ENCODE measurements at places on chromosomes 16 and 17. TPM values are rescaled to one million over a fixed set of nuclear protein-coding genes. Genes with fewer than 3 reads are reported as not detected.

The ZNF174 gene
- 12.6 TPM for total RNA-seq

The GNGT2 gene
- not detected for total RNA-seq

The CDK10 gene
- 140 TPM for total RNA-seq

The MT1F gene
- 12.5 TPM for total RNA-seq

The ADGRG3 gene
- not detected for total RNA-seq

The CLDN6 gene
- total RNA-seq, result 9.0 TPM

The CACNG5 gene
- total RNA-seq, result not detected

The ABCA10 gene
- total RNA-seq, result not detected

The RRAD gene
- total RNA-seq, result 1.1 TPM

The NPIPA8 gene
- total RNA-seq, result 0.70 TPM

The PEX12 gene
- total RNA-seq, result 5.1 TPM

The MT1M gene
- total RNA-seq, result not detected

The KRTAP4-1 gene
- 0.49 TPM for total RNA-seq

The SULT1A2 gene
- 0.43 TPM for total RNA-seq

The ADAM11 gene
- 2.3 TPM for total RNA-seq

The ACE gene
- total RNA-seq, result 3.4 TPM

DNA sequence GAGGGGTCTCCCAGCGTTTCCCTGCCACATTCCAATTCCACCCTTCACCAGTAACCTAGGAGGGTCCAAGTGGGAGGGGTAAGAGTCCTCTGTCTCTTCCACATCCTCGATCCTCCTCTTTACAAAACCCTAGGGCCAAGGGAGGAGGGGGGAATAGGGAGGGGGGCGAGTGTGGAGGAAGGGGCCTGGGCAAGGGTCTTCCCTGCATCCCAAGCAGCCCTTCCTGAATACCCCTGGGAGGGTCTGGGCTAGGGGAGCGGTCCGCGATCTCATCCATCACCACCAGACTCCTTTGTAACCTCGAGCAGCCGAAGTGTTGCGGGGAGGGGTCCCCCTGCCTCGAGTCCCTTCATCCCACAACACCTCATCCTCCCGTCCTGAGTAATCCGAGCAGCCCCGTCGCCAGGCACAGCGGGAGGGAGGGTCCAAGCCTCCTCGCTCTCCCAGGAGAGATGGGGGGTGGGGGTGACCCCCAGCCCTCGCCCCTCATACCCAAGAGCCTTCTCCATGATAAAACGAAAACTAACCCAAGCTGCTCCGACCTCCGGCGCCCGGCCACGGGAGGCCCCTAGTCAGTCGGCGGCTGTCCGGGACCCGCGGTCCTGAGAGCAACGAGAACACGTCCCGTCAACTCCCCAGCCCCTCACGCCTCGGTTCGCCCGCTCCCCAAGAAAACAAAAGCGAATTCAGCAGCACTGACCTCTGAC lies 502 bp downstream of the SMPD3 start:
- no peak for DNase-seq

- no peak for DNase-seq
These were observed 2.4 kb downstream of the CRAMP1 start for GRCh38 chr16:1614456-1615102.

GRCh38 chr16:83713597-83713996 lies 94.2 kb upstream of the HSBP1 start:
- DNase-seq, result no peak

- DNase-seq, result no peak
These were observed 57.5 kb downstream of the DNAH2 start for GRCh38 chr17:7775051-7775450.

- DNase-seq, result no peak
These were observed 111.4 kb downstream of the METRNL start for GRCh38 chr17:83190601-83191387.

DNA sequence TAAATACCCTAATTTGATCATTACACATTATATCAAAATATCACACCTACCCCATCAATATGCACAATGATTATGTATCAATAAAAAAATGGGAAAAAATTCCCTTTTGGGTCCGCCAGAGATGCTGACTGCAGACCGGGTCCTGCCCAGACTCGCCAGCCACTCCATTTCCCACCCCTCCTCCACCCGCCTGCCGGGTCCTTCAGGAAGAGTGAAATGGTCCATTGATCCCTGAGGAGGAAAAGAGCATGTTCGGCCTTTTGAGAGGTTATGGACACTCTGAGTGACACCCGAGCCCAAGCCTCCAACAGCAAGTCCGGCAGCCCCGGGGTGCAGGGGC lies 123.9 kb upstream of the ZFHX3 start:
- no peak for DNase-seq

GRCh38 chr16:81190667-81191066 lies 47.8 kb upstream of the BCO1 start:
- DNase-seq, result no peak

DNA sequence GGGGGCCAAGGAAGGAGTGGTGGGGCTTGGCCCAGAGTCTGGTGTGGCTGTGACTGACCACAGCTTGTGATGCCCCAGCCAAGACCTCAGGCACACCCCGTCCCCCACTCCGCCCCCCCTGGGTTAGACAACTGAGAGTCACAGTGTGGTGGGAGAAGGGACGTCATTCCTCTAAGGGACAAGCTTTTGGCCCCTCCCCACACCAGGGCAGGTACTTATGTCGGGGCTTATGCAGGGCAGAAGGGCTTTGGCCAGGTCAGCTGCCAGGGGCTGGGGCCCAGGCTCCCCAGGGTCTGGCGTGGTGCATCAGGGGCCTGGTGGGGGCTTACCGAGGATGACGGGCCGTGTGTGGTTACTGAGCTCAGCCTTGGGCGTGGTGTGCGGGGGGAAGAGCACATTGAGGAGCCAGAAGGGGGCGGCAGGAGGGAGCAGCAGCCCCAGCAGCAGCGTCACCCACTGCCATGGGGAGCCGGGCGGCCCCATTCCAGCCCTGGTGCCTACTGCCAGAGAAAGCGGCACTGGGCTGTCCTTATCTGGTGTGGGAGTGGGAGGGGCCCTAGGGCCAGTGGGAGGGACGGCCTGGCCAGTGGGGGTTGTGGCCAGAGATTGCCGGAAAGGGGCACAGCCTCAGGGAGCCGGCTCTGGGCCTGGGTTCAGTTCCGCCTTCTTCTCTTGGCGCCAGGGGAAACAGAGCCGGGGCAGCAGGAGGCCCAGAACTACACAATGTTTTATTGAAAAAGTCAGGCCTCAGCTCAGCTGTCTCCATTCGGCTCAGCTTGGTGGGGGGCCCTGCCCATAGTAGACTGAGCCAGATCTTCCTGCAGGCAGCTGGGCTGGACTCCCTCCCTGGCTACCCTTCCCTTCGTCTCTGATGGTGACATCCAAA lies at the start of gene LCAT:
TSS of gene LCAT (minus strand) at position 502 of the 886 bp plus-strand sequence. CDS start at position 483, 19 bp downstream.
- no peak for DNase-seq

DNA sequence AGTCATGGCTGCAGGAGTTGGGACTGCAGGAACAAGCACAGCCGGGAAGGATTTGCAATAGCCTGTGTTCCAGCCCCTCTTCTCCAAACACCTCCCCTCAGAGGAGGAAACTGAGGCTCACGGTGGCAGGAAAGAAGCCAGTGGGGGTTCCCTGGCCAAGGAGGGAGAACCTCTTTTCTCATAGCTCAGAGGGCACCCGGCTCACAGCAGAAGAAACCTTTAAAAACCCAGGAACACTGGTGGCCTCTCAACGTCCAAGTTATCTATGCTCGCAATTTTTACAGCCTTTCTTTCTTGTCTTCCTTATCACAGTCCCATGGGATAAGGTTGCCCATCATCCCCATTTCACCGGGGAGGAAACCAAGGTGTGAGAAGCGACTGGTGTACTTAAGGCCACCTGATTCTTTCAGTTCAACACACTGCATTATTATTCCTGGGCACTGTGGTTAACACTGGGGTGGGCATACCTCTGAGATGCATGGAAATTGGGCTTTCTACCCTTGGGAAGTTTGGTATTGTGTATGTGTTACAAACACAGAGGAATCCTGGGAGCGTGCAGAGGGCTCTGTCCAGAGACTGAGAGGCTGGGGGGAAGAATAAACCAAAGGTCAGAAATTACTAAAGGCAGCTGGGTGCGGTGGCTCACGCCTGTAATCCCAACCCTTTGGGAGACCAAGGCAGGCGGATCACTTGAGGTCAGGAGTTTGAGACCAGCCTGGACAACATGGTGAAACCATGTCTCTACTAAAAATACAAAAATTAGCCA lies 791 bp upstream of the ZNF629 start:
- no peak for DNase-seq

DNA sequence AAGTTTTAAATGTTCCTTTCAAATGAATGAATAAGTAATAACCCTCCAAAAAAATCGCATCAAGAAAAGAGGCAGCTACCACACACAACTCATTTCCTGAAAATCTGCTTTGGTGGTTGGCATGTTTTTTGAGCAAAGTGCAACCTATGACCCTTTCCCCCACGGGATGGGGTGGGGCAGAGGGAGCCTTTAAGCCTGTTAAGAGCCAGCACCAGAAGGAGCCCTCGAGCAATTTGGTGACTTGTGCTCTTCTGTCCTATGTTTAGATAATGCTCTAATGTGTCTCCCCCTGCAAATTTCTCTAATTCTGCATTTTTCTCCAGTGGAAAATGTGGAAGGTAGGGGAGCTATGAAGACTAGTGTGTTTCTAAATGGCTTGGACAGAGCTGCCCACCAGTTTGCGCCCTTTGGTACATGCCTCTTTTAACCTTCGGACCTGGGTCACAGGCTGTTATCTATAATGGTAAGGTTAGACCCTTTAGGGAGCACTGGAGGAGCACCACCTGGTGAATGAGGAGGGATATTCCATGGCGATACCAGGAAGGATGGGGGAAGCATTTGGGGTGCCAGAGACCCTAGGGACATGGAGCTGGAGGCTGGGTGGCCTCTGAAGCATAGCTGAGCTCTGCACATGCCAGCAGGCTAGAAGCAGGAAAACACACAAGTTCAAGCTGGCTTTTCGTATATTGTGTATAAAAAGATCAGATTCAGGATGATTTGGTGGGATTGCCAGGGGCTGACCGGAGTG lies 1.6 kb downstream of the PYCARD start:
- no peak for DNase-seq

DNA sequence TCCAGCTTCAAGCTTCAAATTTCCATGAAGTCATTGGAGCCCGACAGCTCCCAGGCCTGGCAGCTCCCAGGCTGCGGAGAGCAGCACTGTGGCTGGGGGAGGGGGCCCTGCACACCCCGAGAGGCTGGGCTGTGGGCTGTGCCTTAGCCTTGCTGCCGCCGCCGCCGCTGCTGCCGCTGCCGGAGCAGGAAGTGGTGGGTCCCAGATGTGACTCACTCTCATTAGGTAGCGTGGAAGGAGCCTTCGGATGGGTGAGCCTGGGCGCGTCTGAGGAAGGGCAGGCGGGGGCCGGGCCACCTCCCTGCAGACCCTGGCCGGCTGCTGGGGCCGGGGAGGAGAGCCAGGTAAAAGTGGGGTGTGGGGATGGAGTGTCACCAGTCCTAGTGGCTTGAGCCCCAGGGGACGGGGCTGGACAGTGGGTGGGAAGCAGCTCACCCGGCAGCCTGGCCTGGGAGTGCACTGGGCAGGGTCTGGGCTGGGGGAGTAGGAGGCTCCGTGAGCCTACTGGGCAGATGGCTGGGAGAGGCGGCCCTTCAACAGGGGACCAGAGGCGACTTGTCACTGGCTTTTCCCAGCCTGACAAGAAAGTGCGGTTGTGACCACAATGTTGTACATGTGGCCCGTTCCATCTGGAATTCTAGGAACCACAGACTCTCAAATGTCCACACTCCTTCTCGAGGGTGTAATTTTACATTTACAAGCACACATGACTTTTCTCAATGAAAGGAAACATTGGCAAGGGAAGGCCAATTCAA lies at the start of gene ADCY7:
TSS of gene ADCY7 (plus strand) at position 215 of the 755 bp plus-strand sequence. CDS start 21,629 bp downstream, outside the sequence.
- DNase-seq, result no peak

- peak; percentile 25 for DNase-seq
These were observed 2.3 kb downstream of the GP1BA start for GRCh38 chr17:4934173-4934979.

- no peak for DNase-seq
These were observed 31.8 kb downstream of the HNF1B start for GRCh38 chr17:37713028-37713431.

DNA sequence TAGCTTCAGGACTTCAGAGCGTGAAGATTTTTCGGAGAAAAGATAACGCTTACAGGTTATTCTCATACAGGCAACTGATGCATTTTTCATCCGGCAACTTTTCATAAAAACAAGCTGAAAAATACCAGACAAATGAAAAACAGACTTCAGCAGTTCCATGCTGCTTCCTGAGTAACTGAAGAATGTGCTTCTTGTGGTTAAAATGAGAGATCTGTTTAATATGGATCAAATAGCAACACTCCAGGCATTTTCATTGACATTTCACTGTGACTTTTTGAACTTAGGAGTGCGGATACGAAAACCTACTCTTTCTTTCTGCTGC lies 705 bp upstream of the PITPNC1 start:
- no peak for DNase-seq

- DNase-seq, result no peak
These were observed 80.9 kb downstream of the SLC6A2 start for GRCh38 chr16:55736671-55737070.

- DNase-seq, result no peak
These were observed 34.4 kb upstream of the ZNF750 start for GRCh38 chr17:82874011-82874835.

- DNase-seq, result no peak
These were observed 333.1 kb downstream of the FOXL1 start for GRCh38 chr16:86911437-86911958.

- no peak for DNase-seq
These were observed 195.8 kb upstream of the FOXF1 start for GRCh38 chr16:86314402-86315025.

DNA sequence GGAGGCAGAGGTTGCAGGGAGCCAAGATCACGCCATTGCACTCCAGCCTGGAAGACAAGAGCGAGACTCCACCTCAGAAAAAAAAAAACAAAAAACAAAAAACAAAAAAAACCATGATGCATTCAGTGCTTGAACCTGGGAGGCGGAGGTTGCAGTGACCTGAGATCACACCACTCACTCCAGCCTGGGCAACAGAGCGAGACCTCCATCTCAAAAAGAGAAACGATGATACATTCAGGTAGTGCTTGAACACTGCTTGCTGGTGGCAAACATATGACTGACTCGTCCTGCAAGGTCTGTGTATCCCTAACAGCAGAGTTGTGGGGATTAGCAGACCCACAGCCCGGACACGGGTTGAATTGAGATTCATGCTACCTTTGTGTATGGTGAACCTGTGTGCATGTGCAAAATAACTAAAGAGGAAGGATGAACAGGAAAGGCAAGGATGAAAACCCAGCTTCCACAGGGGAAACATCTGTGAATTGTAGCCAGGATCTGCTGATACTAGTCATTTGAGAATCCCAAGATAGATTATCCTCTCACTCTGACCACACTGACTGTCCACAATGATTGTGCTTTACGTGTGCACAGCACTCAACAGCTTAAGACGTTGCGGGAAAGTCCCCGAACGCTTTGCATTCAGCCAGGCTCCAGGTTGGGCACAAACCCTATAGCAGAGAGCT lies 52.4 kb upstream of the MRPS23 start:
- no peak for DNase-seq

- no peak for DNase-seq
These were observed 73.3 kb downstream of the KIF2B start for GRCh38 chr17:53896047-53896446.

- no peak for DNase-seq
These were observed 512.2 kb downstream of the GRIN2A start for GRCh38 chr16:9670033-9670432.
